ENCODE measurements at places on chromosomes 16 and 17. TPM values are rescaled to one million over a fixed set of nuclear protein-coding genes. Genes with fewer than 3 reads are reported as not detected.

- H3K27me3 ChIP-seq = no peaks in the 10 kb centered on the region
- no peak for DNase-seq
- H3K27ac ChIP-seq = no peak overlapping the region
- no peaks in the 10 kb centered on the region for H3K36me3 ChIP-seq
Observed at GRCh38 chr16:49822649-49823370, 33.1 kb downstream of the ZNF423 start.

DNA sequence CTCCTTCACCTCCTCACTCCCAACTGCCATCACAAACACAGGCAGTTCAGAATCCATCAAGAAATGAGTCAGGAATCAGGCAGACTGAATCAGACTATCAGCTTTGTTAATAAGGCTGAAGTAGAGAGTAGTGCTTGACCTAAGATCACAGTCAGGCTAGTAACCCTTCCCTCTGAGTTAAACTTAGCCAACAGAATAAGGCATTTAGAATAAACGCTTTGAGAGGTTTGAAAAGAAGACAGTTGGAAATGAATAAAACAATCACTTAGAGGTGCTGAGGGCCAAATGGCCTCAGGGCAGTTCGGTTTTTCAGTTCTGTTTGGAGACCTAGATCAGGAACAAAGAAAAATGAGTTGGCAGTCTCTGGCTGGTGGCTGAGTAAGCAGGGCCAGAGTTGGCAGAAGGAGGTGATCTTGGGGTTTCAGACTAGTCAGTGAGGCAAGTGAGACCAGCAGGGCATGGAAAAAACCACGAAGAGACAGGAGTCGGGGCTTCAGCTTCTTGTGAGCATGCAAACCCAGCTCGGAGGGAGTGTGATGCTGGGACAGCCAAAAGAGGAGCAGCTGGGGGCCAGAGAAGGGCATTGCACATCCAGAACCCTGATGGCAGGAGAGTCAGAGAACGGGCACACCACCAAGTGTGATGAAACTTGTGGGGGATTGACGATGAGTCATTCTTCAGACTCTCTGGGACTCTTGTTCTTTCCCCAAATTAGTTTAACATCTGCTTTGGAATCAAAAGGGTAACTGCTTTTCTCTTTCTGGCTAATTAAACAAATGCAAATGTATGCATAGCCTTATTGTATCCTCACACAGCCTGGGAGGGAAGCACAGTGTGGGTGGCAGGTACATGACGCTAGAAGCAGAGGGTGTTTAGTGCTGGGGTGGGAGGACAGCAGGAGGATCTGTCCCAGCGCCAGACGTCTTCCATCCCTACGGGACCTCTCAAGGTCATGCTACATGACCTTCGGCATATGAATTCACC lies 54.8 kb downstream of the SPECC1 start:
- H3K27ac ChIP-seq = peak overlapping the region; percentile 56
- DNase-seq = peak; percentile 33
- no peaks in the 10 kb centered on the region for H3K36me3 ChIP-seq
- no peaks in the 10 kb centered on the region for H3K27me3 ChIP-seq
- peak overlapping the region; percentile 6 for H3K4me3 ChIP-seq

DNA sequence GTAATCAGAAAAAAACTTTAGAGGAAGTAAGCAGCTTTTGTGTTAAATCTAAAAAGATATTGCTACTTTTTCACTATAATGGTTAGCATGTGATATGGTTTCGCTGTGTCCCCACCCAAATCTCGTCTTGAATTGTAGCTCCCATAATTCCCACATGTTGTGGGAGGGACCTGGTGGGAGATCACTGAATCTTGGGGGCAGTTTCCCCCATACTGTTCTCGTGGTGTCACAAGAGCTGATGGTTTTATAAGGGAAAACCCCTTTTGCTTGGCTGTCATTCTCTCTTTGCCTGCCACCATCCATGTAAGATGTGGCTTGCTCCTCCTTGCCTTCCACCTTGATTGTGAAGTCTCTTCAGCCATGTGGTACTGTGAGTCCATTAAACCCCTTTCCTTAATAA lies 117.1 kb downstream of the KCNJ2 start:
- H3K27me3 ChIP-seq = no peaks in the 10 kb centered on the region
- H3K4me3 ChIP-seq = no peak overlapping the region
- no peak for DNase-seq
- no peaks in the 10 kb centered on the region for H3K36me3 ChIP-seq

- H3K4me3 ChIP-seq = no peak overlapping the region
- H3K27ac ChIP-seq = no peak overlapping the region
Observed at GRCh38 chr16:47323241-47323640, 137.6 kb downstream of the ITFG1 start.

DNA sequence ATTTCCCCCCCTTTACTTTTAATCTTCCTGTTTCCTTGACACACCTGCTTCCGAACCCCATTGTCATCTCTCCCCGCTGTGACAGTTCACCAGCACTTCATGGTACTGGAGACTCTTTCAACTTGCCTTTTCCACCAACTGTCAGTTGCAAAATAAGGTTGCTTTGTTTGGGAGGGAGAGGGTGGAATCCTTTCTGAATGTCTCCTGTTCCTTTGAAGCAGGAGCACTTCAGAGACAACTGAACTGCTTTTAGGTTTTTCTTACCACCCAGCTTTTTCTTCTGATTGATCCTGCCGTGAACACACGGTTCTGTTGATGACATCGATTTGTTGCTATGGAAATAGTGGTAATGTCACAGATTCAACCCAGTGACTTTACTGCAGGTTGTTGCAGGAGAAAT lies 42.0 kb downstream of the RPA1 start:
- no peaks in the 10 kb centered on the region for H3K27me3 ChIP-seq
- DNase-seq = no peak
- H3K27ac ChIP-seq = no peak overlapping the region
- peaks cover 42% of the 10 kb centered on the region for H3K36me3 ChIP-seq
- no peak overlapping the region for H3K4me3 ChIP-seq
- no peaks in the 10 kb centered on the region for H3K4me1 ChIP-seq

GRCh38 chr16:8323153-8323552 lies 267.2 kb downstream of the TMEM114 start:
- DNase-seq = no peak
- H3K27me3 ChIP-seq = no peaks in the 10 kb centered on the region
- no peaks in the 10 kb centered on the region for H3K36me3 ChIP-seq
- no peak overlapping the region for H3K27ac ChIP-seq
- no peak overlapping the region for H3K4me3 ChIP-seq

DNA sequence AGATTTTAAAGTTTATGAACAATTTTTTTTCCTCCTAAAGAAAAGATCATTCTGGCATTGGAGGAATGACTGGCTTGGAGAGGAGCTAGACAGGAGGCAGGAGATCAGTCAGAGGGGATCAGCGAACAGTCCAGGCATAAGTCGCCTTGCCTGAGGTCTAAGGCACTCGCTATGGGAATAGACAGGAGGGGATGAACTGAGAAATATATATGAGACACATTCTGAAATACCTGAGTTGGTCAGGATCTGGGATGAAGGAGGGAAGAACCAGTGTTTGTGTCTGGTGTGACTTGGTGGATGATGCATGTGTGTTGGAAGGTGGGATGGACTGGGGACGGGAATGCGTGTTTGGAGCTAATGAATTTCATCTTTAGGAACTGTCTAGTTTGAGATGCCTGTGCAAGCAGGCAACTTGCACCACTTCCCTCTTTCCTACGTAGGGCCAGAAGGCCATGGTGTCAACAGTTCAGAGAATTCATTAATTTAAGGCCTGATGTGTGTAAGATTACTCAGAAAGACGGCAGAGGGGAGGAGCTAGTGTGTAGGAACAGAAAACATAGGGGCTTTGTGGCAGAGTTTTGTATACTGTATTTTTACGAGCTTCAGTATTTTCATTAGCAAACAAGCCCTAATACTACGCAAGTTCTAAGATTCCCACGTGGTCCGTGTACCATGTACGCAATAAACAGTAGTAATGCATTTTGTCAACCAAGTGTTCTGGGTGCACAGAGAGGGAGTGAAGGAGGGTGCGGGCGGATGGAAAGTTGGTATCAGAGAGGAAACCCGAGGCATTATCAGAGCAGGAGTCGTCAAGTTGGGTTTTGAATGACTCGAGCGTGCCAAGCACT lies 825 bp downstream of the HEATR6 start:
- H3K4me1 ChIP-seq = peaks cover 30% of the 10 kb centered on the region
- H3K27ac ChIP-seq = peak overlapping the region; percentile 74
- H3K36me3 ChIP-seq = peaks cover 29% of the 10 kb centered on the region

MT1M gene
- 0.39 TPM for total RNA-seq

Data from HCT116 (cell line).